NCI-H2107 (cell line): ENCODE measurements at places on chromosomes 6 and 20.

GRCh38 chr20:17743677-17744076, 43.9 kb downstream of the BANF2 start:
- no peak for DNase-seq

DNA sequence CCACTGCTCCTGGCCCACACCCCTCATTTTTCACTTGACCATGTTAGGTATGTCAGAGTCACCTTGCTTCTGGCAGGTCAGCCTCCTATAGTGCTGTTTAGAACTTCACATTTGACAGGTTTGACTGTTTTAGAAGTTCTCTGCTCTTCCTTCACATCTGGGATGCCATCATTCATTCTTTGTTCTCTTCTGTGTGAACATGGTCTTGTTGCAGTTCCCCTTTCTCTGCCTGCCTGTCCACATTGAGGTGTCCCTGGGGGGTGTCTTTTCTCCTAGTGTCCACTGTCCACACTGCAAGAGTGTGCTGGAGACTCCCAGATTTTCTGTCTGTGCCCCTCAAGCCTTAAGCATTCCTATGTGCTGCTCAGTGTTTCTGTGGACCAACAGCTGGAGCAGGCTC, 89.5 kb downstream of the JARID2 start:
- DNase-seq = no peak

GRCh38 chr6:136604928-136605510, 54.8 kb upstream of the MAP7 start:
- DNase-seq = no peak

DNA sequence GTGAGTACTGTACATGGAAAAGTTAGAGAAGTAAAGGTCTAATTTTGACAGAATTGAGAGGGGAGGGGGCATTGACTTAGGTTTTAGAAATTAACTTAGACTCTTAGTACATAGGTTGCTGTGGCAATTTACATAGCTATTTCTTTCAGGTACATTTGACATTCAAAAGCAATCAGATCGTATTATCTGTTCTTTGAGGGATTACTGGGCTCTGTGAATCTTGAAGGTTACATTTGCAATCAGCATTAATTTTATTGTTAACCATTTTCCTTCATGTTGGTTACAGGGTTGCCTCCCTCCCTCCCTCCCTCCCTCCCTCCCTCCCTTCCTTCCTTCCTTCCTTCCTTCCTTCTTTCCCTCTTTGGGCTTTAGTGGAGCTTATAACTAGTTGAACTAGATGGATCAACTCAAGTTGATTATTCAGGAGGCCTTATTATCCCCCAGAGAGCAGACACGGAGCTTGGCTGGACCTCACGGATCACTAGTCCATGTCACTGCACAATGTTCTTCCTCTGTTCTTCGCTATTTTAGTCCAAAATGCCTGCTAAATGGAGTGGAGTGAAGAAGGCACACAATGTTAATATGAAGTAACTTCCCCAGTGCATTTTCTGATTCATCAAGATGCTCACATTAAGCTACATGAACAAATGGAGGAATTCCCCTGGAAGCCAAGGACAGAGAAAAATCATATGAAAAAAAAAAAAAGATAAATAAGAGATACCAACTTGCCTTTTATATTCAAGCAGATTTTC, 87.8 kb downstream of the PLCB4 start:
- no peak for DNase-seq

- DNase-seq = no peak
Observed at GRCh38 chr6:130928158-130928912, 101.1 kb downstream of the SMLR1 start.

GRCh38 chr20:17627101-17627955, 54.7 kb downstream of the RRBP1 start:
- DNase-seq = no peak

GRCh38 chr6:167827583-167828324, 1.0 kb downstream of the AFDN start:
- peak; percentile 20 for DNase-seq

GRCh38 chr6:113855500-113856374, 1.4 kb upstream of the MARCKS start:
- DNase-seq = peak; percentile 53

GRCh38 chr6:151240036-151240685, 394 bp downstream of the AKAP12 start:
- DNase-seq = no peak

DNA sequence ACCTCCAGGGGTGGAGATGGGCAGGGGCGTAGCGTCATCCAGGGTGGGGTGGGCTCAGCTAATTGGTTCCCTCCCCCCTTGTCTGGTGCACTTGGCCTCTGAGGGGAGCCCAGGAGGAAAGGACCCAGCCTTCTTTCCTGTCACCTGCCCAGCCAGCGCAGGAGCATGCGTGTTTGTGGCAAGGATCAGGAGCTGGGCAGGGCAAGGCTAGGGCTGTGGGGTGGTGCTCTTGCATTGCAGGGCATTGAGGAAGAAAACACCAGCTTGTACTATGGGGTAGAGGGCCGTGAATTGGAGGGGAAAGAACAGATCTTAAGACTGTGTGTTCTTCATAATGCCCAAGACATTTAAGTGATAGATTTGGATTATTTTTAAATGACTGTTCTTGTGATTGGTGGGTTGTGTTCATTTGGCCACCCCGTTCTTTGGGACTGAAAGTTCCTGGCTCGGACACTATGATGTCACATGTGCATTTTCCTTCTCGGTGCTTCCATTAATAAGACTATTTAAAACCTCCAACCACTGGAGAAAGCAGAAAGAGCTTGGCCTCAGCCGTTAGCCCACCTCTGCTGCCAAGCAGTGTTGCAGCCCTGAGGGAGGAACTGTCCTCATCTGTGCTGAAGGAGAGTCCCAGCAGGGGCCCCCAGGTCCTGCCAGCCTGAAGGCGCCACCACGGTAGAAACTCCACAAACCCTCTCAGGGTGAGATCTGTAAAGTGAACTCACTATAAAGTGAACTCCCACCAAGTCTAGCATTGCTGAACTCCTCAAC, 136.2 kb upstream of the INSM1 start:
- no peak for DNase-seq
